ENCODE measurements at places on chromosomes 11 and 22.

- no peak for DNase-seq
Observed at GRCh38 chr22:25492841-25493734, 71.4 kb upstream of the GRK3 start.

- peak; percentile 43 for DNase-seq
Observed at GRCh38 chr22:46758867-46759290, 3.6 kb upstream of the TBC1D22A start.

- DNase-seq, result no peak
Observed at GRCh38 chr11:118884875-118885274, 1.2 kb downstream of the CXCR5 start.

GRCh38 chr11:14042686-14043465 is 80.4 kb downstream of the SPON1 start:
- no peak for DNase-seq

- no peak for DNase-seq
Observed at GRCh38 chr11:64502634-64503033, 88.4 kb upstream of the SLC22A12 start.

DNA sequence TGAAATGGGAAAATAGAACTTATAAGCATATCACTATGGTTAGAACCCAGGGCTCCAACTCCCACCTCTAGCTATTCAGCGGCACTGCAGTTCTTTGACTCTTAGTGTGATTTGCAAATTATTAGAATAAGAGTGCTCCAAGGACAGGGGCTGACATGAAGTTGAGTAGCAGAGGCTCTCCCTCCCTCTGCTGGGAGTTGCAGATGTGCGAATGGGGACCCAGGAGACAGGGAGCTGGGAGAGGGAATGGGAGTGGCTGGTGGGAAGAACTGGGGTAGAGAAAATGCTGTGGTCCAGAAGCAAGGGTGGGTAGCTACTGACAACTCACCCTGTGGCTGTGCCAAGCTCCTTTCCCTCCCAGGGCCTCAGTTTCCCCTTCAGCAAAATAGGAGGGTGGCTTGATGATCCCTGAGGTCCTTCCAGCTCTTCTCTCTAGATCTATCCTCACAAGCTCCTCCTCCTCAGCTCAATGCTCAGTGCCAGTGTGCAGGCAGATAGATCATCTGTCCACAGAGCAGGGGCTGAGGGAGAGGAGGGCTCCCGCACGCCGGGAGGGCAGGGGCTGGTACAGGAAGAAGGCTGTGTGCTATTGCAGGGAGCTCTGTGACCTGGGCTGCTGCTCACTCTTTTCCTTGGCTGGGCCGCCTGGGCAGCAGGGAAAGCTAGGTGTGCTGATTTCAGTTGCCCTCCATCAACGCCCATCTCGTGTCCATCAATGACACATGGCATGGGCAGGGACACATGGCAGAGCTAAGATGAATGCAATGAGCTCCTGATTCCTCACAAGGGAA is 99.0 kb downstream of the NECTIN1 start:
- DNase-seq, result no peak

GRCh38 chr11:11569936-11570491 is 51.8 kb downstream of the GALNT18 start:
- peak; percentile 62 for DNase-seq

GRCh38 chr22:40376149-40376548 is 5.8 kb downstream of the SGSM3 start:
- no peak for DNase-seq

DNA sequence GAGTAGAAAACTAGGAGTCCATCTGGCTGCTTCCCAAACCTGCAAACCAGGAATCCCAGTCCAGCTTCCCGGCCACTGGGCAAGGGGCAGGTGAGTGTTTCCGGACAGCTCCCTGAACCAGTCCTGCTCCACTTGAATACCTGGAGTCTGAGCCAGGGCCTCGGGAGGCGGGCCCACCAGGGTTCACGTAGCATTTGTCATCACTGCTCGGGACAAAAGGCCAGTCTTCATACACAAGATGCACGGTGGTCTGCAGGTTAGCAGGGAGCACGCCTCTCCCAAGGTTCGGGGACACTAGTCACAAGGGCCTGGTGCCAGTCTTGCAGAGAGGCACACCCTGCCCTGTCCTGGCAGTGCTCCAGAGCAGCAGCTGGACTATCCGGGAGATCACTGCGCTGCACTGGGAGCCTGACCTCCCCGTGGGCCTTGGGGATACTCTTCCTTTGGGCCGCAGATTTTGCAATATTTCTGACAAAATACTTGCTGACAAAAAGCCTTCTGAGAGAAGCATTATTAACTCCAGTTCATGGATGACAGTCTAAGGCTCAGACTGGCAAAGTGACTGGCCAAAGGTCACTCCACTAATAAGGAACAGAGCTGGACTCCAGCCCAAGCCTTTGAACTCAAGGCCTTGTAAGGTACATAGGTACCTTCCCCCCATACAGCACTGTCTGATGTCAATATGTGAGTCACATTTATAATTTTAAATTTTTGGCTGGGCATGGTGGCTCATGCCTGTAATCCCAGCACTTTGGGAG is 25.1 kb downstream of the CD6 start:
- DNase-seq, result no peak

- DNase-seq, result no peak
Observed at GRCh38 chr22:48376428-48376827, 1451.2 kb downstream of the BRD1 start.

DNA sequence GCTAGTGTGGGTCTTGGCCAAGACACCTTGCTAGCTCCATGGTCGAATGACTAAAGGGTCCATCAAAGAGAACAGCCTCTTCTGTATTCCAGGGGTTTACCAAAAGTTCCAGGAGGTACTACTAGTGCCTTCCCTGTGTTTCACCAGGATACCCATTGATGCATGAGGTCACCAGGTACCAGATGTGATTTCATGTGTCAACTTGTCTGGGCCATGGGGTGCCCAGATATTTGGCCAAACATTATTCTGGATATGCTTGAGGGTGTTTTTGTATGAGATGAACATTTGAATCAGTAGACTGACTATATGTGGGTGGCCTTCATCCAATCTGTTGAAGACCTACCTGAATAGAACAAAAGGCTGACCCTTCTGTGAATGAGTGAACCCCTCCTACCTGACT is 92.8 kb downstream of the GALNT18 start:
- DNase-seq, result peak; percentile 60

- no peak for DNase-seq
Observed at GRCh38 chr11:79309407-79309806, 131.4 kb downstream of the TENM4 start.

DNA sequence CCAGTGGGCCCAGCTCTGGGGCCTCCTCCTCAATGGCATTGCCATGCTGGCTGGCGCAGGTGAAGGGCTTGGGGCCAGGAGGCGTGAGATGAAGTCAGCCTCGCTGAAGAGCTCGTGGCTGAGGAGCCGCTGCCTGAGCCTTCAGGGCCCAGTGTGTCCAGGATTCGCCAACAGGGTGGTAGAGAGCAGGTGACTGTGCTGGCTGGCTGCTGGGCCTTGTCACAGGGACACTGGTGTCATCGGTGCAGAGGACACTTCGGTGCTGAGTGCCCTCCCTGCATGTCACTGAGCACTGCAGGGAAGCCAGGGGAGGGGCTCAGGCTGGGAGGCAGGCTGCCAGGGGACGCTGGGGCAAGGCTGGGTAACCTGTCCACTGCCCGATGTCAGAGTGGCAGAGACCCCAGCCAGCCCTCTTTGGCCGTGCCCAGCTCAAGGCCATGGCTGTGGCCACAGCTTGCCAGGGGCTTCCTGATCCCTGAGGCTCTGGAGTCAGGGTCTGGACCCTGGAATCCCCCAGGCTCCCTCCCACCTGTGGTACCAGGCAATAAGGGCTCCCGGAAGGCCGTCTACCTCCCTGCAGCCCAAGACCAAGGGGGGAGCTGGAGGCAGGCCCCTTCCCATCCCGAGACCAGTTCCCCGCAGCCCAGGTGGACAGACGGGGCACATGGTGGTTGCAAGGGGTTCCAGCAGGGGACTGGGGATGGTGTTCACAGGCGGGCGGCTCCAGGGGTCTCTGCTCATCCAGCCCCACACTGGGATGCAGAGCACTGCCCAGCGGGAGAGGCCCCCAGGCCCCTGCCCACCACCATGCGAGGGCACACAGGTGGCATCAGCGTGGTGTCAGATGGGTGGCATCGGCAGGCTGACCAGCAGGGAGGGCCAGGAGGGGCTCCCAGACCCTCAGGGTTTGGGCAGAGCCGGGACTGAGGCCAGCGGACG is 63.9 kb downstream of the ARFGAP3 start:
- DNase-seq, result no peak

DNA sequence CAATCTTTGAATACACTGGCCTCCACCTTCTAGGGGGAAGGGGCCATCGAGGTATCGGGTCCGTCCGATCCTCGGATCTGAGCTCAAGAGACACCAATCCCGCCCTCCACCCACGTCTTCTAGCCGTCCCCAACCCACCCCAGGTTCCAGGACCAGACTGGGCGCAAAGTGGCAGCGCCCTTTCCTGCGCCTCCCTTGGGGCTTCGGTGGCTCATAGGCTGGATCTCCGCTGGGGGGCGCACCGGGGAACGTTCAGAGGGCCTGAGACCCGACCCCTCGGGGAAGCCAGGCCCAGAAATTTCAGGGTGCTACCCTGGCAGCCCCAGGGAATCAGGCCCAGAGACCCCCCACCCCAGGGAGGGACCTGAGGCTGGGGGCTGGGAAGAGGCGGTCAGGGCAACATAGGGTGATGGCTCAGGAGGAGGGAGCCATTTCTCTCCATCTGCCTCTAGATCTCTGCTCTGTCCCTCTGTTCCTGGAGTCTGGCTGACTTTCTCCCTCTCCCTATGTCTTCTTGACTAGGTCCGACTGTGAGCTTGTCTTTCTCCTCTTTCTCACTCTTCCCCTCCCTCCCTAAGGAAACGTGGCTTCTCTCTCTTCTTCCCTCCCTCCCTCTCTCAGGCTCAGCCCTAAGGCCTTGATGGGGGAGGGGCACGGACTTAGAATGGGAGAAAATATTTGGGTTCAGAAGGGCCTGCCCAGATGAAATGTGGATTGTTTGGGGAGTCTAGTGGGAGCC is 1.1 kb downstream of the CREB3L1 start:
- no peak for DNase-seq

DNA sequence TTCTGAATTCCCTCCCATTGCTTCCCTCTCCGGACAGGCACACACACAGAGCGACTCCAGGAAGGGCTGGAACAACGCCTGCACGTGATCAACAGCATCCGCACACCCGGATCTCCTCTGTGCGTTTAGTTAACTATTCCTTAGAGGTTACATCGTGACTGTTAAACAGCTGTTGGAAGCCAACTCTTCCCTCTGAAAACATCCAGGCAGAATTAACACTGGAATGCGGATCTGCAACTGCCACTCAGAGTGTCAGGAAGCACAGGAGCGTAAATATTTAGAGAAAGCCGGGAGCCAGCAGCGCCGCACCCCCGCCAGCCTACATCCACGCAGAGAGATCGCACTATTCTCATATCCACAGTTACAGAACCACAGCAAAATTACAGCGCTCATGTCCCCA is 46.2 kb downstream of the SHANK2 start:
- DNase-seq, result no peak

- no peak for DNase-seq
Observed at GRCh38 chr11:129947474-129947873, 52.1 kb upstream of the NFRKB start.

DNA sequence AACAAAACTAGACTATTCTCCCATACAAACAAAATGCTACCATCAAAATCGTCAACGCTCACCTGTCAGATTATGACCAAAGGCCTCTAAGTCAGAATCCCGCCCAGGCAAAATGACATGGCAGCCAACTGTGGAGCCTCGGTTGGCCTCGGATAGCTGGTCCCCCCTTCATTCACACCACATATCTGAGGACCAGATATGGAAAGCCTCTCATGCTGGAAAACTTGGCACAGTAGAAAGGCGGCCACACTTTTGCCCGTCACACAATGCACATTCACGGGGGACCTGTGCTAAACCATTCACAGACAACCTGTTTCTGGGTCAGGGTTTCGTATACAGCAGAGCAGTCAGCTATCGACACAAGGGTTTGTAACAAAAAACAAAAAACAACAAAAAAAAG is 11.2 kb downstream of the MAPK1 start:
- no peak for DNase-seq

DNA sequence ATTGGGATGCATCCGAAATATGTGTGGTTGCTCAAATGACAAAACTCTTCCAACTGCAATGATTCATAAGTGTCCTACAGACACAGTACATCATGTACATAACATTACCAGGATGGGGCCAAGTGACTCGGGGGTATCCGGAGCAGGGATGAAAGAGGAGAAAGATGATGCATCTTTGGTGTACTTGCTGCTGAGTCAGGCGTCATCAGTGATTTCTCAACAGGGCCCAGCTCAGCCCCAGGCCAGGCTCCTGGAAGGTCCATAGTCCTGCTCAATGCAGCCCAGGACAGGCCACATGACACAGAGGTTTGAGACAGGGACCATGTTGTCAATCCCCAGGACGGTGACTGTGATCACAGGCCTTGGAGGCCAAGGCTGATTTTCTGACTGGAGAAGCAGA is 59.3 kb downstream of the GGTLC2 start:
- no peak for DNase-seq

GRCh38 chr22:37525073-37525745 is 6.0 kb upstream of the CARD10 start:
- DNase-seq, result peak; percentile 94

GRCh38 chr22:23094695-23095681 is 24.7 kb downstream of the GNAZ start:
- DNase-seq, result no peak

GRCh38 chr22:27420195-27420816 is 381.2 kb downstream of the MN1 start:
- DNase-seq, result no peak

- DNase-seq, result no peak
Observed at GRCh38 chr11:94809251-94809650, 41.1 kb downstream of the AMOTL1 start.

DNA sequence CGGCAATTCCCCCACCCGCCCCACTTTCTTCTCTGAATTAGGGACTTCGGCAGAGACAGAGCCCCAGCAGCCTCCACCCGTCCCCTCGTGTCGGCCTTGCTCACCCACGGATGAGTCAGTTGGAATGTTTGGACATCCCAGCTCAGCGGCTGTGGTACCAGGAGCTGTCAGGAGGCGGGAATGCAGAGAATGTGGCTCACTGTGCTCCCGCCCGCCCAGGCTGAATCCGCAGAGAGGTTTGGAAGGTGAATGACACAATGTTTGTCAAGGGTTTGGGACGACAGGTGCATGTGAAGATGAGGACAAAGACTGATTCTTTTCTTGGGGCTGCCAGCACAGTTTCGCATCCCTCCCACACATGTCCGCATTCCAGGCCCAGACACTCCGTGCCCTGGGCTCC is 39.6 kb downstream of the LIF start:
- DNase-seq, result peak; percentile 99

Measured in mammary epithelial cell (primary cell).